ENCODE measurements at places on chromosomes 3 and 15.

DNA sequence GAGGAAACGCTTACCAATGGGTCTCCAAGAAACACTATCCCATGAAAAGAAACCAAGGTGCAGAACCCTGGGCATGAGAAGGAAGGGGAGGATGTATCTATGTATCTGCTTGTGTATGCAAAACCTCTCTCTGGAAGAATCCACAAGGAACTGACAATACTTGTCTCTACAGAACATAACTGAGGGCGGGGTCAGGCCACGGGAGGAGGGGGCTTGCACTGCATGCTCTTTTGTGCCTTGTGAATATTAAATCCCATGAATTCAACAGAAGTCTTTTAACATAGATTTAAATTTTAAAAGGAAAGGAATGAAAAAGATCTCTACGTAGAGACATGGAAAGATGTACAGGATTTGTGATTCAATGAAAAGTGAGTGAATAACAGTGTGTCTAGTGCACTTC lies 57.8 kb downstream of the RPN1 start:
- no peak for DNase-seq

- DNase-seq, result no peak
These were observed 39.4 kb downstream of the SH3BP5 start for GRCh38 chr3:15292765-15293522.

- no peak for DNase-seq
These were observed 111.4 kb upstream of the RBMS3 start for GRCh38 chr3:29169451-29169850.

DNA sequence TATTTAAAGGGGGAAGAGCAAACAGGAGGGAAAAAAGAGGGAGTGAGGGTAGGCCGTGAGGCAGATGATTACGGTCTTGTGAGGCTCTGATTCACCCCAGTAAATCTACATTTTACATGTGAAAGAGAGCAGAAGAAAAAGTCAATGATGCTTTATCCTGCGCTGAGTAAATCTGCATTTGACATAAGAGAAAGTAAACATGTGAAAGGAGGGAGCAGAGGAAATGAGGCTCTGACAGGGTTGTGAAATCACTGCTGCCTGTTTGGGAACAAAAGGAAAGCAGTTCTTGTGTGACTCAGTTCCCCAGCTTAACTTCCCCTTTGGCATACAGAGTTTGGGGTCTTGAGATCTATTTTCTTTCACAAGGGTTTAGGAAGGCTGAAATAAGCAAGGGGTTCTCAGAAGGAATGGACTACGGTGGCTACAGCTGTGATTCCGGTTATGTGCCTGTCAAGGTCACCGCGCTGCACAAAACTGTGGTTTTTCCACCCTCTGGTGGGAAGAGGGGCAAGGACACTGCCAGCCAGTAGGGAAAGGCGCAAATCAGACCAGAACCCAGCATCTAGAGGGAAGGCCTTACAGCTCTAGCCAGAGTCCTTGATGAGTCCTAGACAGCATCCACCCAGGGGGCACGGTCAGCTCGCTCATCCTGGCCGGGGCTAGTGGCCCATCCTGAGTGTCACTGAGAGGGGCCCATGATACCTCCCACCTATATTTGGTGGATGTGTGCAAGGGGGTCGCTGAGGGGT lies 18.9 kb upstream of the HCN4 start:
- DNase-seq, result no peak

- DNase-seq, result no peak
These were observed 1119.6 kb downstream of the ZPLD1 start for GRCh38 chr3:103554451-103554850.

- no peak for DNase-seq
These were observed 34.8 kb upstream of the EPHA3 start for GRCh38 chr3:89072642-89073041.

DNA sequence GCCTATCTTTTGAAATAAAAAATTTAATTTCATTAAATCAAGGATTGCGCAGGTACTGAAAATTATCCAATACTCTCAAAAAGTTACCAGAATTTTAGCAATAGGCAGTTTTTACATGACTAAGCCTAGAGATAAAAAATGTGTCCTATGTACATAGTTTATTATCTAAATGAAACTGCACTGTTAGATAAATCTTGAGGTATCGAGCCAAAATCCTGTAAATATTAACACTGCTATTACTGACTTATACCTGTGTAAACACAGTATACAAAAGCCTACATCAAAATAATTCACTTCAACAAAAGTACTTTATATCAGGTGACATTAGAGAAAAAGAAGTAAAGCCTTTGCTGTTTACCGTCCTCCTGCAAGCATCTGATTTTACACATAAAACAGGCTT lies 60.7 kb downstream of the TASOR start:
- no peak for DNase-seq

DNA sequence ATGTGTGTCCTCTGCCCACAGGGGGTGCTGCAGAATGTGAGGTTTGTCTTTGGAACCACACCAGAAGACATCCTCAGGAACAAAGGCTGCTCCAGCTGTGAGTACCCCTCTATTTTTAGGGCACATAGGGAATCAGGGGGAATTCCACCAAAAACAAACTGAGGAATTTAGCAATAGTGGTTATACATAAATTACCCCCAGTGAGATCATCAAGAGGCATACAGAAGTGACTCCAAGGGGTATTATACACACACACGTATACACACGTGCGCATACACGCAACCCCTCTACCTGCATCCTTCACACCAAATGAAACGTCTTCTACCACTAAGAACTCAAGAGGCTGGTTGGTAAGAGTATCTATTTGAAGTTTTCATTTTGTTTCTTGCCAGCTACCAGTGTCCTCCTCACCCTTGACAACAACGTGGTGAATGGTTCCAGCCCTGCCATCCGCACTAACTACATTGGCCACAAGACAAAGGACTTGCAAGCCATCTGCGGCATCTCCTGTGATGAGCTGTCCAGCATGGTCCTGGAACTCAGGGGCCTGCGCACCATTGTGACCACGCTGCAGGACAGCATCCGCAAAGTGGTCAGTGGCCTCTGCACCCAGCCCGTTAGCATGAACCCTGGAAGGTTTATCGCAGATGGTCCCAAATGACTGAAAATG lies 2.9 kb downstream of the THBS1 start:
- DNase-seq, result peak; percentile 25

DNA sequence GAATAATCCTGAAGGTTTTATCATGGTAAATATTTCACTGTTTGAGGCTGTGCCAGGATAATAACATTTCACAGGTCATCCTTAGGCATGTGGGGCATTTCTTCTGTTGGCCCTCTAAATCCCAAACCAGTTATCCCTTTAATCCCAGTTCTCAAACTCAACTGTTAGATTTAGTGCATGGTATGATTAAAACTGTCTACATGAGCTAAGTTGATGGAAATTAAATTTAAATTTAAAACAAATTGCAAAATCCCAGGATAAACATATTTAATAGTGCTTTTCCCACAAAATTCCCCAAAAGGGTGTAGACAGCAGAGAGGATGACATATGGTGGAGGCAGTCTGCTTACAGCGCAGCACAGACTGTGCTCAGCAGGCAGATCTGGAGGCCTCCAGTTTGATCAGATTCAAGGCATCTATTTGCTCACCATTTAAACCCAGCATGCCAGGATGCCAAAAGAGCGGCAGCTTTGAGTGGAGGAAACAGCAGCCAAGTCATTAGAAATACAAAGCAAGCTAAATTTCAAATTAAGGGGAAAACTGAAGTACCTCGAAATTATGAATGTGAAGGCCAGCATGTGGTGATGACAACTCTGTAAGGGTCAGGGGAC lies 325.8 kb downstream of the KCNH8 start:
- DNase-seq, result no peak

DNA sequence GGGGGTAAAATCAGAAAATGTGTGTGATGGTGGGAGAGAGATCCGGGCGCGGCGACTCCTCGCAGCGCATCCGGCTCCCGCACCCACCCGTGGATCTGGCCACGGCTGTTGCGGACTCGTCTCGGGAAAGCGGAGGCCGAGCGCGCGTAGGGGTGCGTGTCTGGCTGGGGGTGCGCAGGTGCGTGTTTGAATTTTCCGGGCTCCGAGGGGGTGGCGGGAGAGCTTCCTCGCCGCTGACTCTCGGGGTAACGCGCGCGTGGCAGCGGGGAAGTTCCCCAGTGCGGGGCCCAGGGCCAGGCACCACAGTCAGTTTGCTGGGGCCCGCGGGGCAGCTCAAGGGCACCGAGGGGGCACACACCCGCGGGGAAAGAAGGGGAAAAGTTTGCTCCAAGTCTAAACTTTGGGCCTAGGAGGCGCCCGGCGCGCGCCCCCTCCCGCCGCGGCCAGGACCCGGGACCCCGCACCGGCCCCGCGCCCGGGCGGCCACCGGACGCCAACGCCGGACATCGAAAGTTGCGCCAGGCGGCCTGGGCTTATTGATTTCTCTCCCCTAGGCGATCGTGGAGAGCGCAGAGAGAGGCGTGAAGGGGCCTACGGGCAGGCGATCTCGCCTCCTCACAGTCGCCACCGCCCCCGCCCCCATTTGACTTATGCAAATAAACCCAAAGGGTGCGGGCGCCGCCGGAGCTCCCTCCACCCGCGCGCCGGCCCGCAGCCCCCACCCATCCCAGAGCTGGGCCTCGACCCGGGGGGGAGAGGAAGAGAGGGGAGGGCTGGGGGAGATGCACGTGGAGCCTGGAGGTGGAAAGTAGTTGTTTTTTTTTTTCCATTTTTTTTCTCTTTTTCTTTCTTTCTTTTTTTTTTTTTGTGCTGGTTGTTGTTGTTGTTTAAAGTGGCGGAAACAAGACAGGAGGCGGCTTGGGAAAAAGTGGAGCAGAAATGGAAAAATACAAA lies 639 bp downstream of the FOXP1 start:
- peak; percentile 75 for DNase-seq

DNA sequence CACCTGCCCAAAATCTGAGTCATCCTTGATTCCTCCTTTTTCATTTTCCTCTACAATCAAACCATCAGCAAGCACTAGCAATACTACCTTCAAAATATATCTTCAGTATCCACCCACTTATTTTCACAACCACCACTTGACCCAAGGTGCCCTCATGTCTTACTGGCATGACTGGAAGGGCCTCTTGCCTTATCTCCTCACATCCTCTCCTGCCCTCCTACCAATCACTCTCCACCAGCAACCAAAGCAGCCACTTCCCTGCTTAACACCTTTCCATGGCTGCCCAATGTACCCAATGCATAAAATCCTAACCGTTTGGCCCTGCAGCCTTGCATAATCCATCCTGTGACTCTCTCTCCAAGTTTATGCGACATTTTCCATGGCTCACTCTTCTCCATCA lies 76.0 kb downstream of the MTHFS start:
- DNase-seq, result no peak

- DNase-seq, result no peak
These were observed 53.8 kb downstream of the GRK7 start for GRCh38 chr3:141816958-141817357.

DNA sequence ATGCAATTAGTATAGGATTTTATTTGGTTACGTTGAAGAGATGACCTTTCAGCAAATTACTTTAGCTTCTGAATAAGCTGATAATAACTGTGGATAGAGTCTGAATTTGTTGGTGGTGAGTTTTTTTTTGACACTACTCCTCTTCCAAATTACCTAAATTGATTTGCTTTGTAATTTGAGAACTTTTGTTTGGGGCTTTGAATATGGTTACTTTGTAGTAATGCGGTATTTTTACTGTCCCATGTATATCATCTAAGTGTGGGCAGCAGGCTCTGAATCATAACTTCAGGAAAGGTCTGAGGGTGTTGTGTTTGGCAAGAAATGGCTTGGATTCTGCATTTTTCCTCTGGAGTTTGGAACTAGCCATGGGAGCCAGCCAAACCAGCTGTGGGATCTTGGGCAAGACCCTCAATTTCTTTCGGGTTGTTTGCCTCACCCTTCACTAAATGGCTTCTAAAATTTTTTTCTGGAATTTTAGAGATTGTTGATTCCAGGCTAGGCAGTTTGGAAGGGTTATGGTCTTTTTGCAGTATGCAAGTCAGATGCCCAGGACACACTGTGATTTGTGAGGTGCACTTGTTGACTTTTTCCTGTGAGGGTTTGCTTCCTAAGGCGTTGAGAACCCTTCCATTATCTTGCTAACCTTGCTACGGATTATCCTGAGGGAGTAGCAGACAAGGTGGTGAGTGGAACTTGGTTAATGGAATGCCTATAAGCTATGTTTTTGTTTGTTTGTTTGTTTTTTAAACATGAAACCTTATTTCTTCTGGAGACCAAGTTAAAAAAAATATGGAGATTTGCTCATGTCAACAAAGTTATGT lies 10.4 kb downstream of the PTPRG start:
- DNase-seq, result no peak
